ENCODE measurements at places on chromosomes 2 and 18.

- DNase-seq = no peak
These were observed 92.2 kb upstream of the NCKAP5 start for GRCh38 chr2:133660510-133660909.

DNA sequence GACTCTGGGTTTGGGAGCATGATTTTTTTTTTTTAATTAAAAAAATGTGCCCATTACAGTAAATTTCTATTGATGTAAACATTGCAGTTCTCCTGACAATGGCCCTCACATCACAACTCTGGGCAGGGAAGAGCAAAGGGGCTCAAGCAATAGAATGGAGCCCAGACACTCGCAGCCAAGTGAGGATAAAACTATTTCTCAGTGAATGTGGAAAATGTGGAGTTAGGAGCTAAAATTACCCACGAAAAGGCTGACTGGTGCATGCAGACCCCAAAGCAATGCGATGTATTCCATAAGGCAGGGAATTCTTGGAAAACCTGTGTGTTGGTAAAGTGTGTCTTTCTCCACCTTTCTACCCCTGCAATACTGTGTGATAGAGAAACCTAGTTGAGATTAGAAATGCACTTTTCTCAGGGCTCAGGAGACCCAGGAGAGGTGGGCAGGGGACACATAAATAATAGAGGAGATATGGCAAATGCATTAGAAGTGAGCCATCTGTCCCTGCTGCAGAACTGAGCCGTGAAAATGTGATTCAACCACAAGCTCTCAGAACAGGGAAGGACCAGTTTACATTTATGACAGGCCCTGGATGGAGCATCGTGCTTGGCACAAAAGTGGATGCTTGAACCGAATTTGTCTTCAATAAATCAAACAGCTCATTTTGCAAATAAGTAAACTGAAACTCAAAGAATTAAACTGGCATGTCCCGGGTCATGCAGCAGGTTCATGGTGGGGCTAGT is 100.1 kb downstream of the MYCN start:
- no peak for DNase-seq

DNA sequence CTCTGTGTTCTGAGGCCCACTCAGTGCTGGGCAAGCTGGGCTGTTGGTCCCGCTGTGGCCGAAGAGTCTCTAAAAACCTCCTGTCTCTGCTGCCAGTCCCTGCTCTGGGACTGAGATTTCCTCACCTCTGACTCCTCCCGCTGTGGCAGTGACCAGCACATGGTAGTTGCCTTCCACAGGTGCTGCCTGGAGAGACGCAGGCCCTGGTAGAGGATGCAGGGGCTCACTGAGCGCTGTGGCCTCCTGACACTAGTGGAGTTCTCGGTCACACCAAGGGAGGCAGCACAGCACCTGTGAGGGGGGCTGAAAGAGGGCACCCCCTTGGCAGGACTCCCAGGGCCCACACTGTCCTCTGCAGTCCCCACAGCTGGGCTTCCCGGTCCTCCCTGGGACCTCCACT is 3.8 kb upstream of the ASB1 start:
- no peak for DNase-seq

DNA sequence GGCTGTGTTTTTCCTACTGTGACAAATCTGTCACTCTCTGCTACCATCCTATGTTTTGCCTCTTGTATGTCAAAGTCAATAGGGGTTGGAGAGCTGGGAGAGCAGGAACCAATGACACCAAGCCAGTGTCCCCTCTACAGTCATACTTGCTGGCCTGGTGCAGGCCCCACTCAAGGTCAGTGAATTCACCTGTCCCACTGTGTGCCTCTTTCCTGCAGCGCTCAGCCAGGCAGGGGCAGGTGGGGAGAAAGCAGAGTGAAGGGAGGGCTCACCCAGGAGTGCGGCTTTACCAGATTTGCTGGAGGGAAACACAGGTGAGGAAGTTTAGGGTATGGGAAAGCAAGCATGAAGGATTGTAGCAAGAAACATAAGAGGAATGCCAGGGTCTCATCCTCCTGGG is 114.5 kb downstream of the GYPC start:
- no peak for DNase-seq

DNA sequence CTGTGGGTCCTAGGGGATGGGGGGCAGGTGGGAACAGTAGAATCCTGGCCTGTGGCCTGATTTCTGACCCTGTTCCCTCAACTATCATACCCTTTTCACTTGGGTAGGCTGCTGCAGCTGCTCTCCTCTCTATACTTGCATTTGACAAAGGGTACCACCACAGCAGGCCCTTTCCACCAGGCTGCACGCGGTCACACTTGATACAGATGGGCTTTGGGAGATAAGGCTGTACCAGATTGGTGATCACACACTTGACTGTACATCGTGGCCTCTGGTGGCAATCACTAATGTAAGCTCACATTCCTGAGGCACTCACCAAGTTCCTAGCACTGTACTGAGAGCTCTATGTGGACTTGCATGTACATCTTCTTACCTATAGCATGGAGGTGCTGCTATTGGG is 1.6 kb upstream of the RALB start:
- DNase-seq = no peak

DNA sequence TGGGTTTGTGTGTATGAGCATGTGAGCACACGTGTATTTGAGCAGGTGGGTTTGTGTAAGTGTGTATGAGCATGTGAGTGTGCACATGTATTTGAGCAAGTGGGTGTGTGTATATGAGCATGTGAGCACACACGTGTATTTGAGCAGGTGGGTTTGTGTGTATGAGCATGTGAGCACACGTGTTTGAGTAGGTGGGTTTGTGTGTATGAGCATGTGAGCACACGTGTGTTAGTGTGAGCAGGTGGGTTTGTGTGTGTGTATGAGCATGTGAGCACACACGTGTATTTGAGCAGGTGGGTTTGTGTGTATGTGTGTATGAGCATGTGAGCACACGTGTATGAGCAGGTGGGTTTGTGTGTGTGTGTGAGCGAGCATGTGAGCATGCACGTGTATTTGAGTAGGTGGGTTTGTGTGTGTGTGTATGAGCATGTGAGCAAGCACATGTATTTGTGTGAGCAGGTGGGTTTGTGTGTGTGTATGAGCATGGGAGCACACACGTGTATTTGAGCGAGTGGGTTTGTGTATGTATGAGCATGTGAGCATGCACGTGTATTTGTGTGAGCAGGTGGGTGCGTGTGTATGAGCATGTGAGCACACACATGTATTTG is 169.7 kb downstream of the TWIST2 start:
- no peak for DNase-seq
